Central memory CD8-positive, alpha-beta T cell (primary cell): ENCODE measurements at places on chromosomes 6 and 20.

- no peak for DNase-seq
Measured at GRCh38 chr6:108632441-108632840, 71.7 kb downstream of the FOXO3 start.

DNA sequence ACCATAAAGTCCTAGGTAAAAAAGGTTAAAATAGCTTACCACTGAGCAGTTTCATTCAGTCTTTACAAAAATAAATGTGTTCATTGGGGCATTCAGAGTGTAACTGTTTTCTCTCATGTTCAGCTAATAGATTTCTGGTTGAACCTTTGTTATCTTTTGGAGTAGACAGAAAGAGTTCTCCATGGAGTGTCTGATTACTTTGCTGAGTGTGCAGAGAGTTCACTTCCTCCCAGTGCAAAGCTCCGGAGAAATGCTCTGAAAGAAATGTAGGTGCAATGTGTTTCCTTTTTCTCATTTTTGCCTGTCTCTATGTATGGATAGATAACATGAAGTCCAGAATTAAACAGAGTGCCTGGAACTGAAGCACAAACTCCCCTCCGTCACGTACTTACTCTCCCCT, 52.6 kb downstream of the JAG1 start:
- no peak for DNase-seq

- no peak for DNase-seq
Measured at GRCh38 chr6:19842030-19842615, 5.0 kb downstream of the ID4 start.

- peak; percentile 42 for DNase-seq
Measured at GRCh38 chr6:37170273-37171200, 585 bp downstream of the PIM1 start.

DNA sequence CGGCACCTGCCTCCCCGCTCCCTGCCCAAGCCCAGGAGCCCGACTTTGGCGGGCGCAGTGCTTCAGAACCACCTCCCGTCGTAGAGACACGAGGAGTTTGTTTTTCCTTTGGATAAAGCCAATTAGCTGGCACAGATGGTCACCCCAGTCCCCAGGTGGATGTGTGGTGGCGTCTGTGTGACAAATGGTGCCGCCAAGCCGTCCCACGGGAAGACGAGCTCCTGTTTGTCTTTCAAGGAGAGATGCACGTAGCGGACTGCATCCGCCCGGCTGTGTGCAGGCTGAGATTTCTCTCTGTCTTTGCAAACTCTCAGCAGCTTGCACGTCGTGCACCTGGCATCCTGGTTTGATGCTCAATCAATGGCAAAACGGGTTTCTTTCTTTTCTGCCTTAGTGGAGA, 16.1 kb upstream of the MRGBP start:
- DNase-seq: no peak

GRCh38 chr6:146997062-146997461, 207.2 kb upstream of the STXBP5 start:
- no peak for DNase-seq

- no peak for DNase-seq
Measured at GRCh38 chr6:12148317-12148801, 136.2 kb downstream of the HIVEP1 start.

DNA sequence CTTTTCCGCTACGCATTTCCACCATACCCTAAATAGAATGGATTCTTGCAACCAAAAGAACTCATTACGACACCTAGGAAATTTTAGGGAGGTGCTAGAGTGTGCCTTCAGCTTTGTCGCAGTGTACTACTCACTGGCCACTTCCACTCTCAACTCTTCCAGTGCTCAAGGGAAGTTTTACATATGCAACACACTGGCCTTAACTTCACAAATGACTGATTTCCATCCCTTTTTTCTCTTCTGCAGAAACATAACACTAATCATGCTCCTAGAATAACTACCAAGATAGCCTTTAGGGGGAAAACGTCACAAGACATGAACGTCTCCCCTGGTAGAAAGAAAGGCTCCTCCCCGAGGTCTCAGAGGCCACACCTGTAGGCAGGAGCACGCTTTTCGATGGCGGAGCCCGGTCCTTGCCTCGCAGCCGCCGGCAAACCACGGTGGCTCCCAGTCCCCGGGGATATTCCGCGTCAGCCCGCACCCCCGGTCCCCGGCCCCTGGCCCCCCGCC, 584 bp downstream of the LYRM4 start:
- DNase-seq: peak; percentile 61

DNA sequence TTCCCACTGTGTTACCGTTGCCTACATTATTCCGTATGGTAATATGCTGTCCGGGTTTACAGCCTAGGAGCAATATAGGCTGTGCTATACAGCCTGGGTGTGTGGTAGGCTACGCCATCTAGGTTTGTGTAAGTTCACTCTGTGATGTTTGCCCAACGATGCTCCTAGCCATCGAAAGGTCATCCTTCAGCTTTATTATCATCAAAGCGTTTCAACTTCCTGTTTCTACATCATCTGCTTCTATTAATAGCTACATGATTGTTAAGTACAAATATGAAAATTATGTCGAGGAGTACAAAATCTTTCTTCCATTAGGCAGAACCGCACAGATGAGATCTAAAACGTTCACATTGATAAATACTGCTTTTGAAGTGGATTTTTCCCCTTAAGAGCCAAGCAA, 69.9 kb downstream of the PPP1R14C start:
- DNase-seq: no peak

DNA sequence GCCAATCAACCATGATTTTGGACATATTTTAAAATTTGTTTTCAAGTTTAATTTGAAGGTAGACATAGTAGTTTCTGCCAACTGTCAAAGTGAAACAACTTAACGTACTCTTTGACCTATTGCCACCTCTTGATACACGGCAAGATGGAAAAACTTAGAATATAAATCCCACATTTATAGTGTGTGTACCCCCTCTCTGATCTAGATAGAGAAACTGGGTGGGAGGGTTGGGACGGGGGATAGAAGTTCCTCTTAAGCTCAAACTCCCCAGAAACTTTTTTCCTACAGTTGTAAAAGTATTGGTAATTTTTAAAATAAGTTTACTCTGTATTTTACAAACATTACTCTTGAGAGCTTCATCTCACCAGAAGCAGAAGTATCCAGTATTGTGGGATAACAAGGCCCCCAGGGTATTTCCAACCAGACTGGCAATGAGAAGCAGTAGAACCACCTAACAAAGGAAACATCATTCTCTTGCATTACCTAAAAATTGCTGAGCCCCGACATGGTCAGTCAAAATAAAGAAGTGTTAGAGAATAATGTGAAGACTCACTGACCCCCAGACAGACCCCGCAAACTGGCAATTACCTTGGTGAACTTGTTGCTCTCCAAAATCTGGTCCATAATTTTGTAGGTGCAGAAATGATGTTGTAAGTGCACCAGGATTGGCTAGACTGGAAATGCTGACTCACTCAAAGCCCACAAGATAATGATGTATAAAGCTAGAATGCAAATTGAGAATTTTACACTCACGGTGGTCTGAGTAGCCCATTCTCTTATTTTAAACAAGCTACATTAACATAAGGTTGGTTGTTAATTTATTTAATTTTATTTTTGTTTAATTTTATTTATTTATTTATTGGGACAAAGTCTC, 74.7 kb upstream of the TNFAIP3 start:
- no peak for DNase-seq

GRCh38 chr6:31473780-31474761, 23.9 kb upstream of the MICB start:
- no peak for DNase-seq

- no peak for DNase-seq
Measured at GRCh38 chr6:128642132-128642531, 121.7 kb upstream of the PTPRK start.

DNA sequence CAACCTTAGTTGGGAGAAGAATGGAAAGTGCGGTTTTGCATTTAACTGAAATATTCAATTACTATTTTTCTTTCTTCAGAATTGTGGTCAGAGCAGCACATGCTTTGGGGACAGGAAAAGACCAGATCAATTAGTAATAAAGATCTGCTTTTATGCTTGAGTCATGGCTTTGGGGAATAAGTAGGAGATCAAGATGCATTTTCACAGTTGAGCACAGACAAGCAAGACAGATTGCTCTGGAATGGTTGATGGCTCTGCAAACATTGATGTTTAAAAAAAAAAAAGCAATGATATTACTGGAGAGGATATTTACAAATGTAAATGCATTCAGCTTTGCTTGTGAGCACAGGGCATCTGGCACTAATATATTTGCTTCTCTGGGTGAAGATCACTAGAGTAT, 224.4 kb upstream of the SASH1 start:
- DNase-seq: no peak

DNA sequence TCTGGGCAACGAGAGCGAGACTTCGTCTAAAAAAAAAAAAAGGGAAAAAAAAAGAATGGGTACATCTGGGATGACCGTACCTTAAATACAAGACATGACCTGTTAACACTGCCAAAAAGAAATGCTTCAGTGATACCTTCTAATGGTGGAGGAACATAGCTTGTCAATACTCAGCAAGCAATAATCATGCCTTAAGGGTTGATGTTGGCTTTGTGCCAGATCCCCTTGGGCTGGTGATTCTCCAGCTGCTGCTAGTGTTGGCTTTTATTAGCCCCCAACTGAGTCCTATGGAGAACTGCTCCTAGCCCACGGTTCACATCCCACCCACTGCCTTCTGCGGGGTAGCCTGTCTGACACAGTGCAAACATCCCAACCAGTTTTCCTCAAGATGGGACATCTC, 134.9 kb downstream of the PLCB1 start:
- DNase-seq: no peak

- DNase-seq: no peak
Measured at GRCh38 chr6:12720310-12720709, 3.7 kb downstream of the PHACTR1 start.

- DNase-seq: no peak
Measured at GRCh38 chr20:10699489-10699888, 25.7 kb upstream of the JAG1 start.

DNA sequence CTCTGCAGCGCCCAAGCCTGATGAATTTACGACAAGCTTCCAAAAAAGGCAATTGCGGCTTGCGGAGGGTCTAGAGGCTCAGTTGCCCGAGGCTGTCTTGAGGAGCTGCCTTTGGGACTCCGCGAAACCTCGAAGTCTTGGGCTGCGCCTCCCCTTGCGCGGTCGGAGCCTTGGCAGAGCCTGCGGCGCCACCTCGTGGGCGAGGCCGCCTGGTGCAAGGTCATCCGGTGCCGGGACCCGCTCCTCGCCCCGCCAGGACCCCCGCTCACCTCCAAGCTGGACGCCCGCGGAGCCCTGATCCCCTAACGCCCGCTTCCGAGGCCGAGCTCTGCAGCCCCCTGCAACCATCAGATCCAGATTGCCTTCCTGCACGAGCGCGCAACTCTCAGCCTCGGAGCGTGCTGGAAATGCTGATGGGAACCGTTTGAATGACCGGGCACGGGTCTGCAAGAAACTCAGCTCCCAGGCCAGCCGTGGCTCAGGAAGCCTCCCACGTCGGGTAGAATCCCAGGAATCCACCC, 14.9 kb upstream of the FAM210B start:
- no peak for DNase-seq

DNA sequence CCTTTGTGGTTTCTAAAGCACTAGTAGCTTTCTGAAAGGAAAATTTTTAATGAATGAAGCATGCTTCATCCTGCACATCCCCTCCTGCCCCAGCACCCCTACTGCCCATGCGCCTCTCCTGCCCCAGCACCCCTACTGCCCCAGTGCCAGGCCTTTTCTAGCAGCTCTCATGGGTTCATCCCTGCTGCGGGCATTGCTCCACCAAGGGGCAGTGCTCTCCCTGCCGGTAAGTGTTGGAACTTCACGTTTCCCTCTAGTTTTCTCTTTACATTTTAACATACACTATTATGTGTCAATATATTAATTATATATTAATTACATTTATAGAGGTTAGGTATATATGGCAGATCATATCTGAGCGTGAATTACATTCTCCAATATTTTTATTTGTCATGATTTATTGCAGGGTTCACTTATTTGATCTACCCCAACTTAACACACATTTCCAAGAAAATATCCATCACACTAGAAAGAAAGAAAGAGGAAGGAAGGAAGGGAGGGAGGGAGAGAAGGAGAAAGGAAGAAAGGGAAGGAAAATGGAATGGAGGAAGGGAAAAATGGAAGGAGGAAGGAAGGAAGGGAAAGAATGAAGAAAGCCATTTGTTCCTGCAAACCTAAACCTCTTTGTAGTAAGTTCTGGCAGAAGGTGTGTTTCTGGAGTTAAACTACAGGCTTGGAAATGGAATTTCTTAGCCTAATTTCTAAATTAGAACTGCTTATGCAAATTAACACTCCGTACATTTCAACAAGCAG, 46.8 kb downstream of the CEP43 start:
- DNase-seq: no peak

GRCh38 chr6:39614393-39614950, 110.7 kb downstream of the KIF6 start:
- DNase-seq: no peak

- no peak for DNase-seq
Measured at GRCh38 chr6:129657483-129657882, 52.5 kb downstream of the ARHGAP18 start.

DNA sequence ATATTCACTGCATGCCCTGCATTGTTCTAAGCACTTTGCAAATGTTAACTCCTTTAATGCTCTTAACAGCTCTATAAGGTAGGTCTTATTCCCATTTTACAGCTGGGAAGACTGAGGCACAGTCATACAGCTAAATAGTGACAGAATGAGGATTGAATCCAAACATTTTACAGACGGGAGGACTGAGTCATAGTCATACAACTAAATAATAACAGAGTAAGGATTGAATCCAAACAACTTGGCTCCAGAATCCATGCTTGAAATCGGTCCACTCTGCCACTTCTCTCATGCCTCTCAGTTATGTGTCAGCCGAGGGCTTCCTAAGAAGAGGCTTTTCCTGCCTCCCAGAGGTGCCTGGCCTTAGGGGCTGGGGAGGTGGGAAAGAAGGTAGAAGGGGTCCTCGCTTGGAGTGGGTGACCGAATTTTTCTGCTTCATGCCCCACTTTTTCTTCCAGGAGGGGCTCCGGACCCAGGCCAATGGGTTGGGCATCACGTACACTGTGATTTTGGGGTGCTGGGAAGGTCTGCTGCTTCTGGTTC, 137.4 kb upstream of the RNF24 start:
- no peak for DNase-seq

GRCh38 chr20:50330504-50331313, 140.1 kb downstream of the CEBPB start:
- DNase-seq: no peak

- no peak for DNase-seq
Measured at GRCh38 chr6:90154755-90155470, 141.7 kb downstream of the BACH2 start.

GRCh38 chr20:3927486-3928291, 38.5 kb downstream of the PANK2 start:
- DNase-seq: no peak

- DNase-seq: no peak
Measured at GRCh38 chr6:4370066-4370465, 234.7 kb upstream of the ECI2 start.

- DNase-seq: no peak
Measured at GRCh38 chr20:34375977-34376430, 12.9 kb downstream of the ITCH start.

GRCh38 chr6:151390851-151391470, 398 bp downstream of the ZBTB2 start:
- peak; percentile 69 for DNase-seq
